ENCODE measurements at places on chromosomes 5 and 9. TPM values are rescaled to one million over a fixed set of nuclear protein-coding genes. Genes with fewer than 3 reads are reported as not detected.

- no peaks in the 10 kb centered on the region for H3K36me3 ChIP-seq
- peaks cover 4% of the 10 kb centered on the region for H3K27me3 ChIP-seq
- DNase-seq, result no peak
- H3K4me3 ChIP-seq, result no peak overlapping the region
These were observed 88.9 kb downstream of the LIFR start for GRCh38 chr5:38467353-38468040.

GRCh38 chr5:156799171-156799570 is 50.9 kb upstream of the PPP1R2B start:
- H3K4me1 ChIP-seq, result no peaks in the 10 kb centered on the region
- no peak overlapping the region for H3K4me3 ChIP-seq
- H3K27ac ChIP-seq, result no peak overlapping the region

GRCh38 chr9:93207326-93207814 is 23.4 kb downstream of the WNK2 start:
- H3K36me3 ChIP-seq, result no peaks in the 10 kb centered on the region
- H3K27ac ChIP-seq, result no peak overlapping the region
- H3K4me3 ChIP-seq, result no peak overlapping the region
- no peaks in the 10 kb centered on the region for H3K27me3 ChIP-seq

GRCh38 chr9:23774266-23774665 is 51.8 kb downstream of the ELAVL2 start:
- no peak overlapping the region for H3K4me3 ChIP-seq
- no peak for DNase-seq
- H3K36me3 ChIP-seq, result no peaks in the 10 kb centered on the region
- H3K4me1 ChIP-seq, result no peaks in the 10 kb centered on the region

- H3K27ac ChIP-seq, result no peak overlapping the region
- DNase-seq, result no peak
- no peaks in the 10 kb centered on the region for H3K4me1 ChIP-seq
These were observed 19.6 kb downstream of the PRUNE2 start for GRCh38 chr9:76886318-76886717.

Gene PCDHGB2
- total RNA-seq, result 0.33 TPM

DNA sequence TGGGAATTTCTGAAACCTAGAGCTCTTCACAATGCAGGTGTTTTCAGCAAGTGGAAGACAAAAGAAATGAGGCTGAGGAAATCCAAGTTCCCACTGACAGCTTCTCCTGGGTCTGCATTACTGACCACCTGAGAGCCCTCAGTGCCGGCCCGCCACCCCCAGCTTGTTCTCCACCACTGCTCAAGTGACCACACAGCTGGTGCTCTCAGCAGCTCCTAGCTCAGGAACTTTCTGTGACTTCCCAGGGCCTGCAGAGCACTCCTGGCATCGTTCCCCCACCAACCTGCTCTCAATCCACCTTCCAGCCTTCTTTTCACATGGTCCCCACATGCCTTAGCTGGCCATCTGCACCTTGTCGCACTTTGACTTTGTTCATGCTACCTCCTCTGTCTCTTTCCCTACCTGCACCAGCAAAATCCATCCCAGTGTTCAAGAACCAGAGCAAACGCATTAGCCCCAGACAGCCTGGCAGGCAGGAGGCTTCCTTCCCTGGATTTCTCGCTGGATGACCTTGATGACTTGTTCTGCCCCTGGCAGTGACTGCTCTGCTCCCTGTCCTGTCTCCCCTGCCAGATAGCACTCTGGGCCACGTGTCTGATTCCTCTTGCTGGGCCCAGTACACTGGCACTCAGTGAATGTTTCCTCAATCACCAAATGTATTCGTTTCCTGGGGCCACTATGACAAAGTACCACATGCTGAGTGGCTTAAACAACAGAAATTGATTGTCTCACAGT is 35.1 kb upstream of the NANS start:
- no peak for DNase-seq
- peaks cover under 1% of the 10 kb centered on the region for H3K36me3 ChIP-seq
- H3K27me3 ChIP-seq, result no peaks in the 10 kb centered on the region

DNA sequence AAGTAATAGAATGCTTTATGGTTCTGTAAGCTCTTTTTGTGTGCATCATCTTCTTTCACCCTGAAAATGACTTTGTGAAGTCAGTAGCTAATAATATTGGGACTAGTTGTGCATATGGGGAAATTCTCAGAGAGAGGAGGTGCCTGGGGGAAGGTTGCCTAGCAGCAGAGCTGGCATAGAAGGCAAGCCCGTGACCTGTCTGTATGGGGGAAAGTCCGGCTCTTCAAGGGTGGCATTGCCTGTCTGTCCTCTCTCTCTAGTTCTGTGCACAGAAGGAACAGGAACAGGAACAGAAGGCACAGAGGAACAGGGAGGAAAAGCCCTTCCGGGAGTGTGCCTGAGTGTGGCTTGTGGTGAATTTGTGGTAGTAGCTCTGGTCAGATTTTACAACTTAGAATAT is 33.1 kb downstream of the SH3GL2 start:
- no peak overlapping the region for H3K27ac ChIP-seq
- no peaks in the 10 kb centered on the region for H3K36me3 ChIP-seq
- no peak overlapping the region for H3K4me3 ChIP-seq
- H3K27me3 ChIP-seq, result no peaks in the 10 kb centered on the region

DNA sequence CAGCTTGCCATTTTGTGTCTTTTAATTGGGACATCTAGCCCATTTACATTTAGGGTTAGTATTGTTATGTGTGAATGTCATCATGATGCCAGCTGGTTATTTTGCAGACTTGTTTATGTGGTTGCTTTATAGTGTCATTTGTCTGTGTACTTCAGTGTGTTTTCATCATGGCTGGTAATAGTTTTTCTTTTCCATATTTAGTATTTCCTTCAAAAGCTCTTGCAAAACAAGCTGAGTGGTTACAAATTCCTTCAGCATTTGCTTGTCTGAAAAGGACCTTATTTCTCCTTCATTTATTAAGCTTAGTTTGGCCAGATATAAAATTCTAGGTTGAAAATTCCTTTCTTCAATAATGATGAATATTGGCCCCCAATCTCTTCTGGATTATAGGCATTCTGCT is 28.5 kb upstream of the TNFSF15 start:
- H3K36me3 ChIP-seq, result no peaks in the 10 kb centered on the region
- no peak for DNase-seq
- no peak overlapping the region for H3K4me3 ChIP-seq
- no peaks in the 10 kb centered on the region for H3K4me1 ChIP-seq
- no peak overlapping the region for H3K27ac ChIP-seq

DNA sequence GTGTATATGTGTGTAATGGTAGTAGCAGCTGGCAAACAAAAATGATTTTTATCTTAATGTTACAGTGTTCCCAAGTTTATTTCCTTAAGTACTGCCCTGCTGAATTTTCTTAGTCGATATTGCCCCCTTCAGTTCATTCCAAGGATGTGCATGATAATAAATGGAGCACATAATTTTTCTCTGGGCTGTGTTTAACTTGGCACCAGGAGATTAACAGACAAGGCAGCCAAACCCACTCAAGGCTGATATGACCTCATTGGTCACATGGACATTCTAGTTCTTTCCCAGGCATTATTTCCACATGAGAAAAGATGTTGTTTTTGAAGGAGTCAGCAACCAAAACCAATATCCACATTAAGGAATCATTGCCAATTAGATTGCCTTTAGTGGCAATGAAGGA is 61.8 kb downstream of the COX7C start:
- no peak overlapping the region for H3K27ac ChIP-seq
- no peak for DNase-seq
- H3K4me1 ChIP-seq, result no peaks in the 10 kb centered on the region
- no peaks in the 10 kb centered on the region for H3K36me3 ChIP-seq

DNA sequence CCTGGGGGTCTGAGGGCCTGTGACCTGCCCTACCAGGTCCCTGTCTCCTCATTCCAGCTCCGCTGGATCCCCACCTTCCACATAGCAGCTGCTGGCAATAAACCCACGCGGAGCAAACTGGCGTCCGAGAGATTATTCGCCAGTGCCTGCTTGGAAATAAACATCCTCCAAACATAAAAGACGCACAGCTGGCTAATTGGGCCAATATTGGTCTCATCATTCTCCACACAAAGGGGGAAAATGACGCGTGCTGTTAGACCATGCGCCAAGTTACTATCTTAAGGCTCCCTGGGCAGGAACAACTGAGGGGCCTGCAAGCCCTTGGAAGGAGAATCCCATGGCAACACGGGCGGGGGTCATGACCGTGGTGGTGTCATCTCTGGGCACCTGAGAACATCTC is 73.3 kb upstream of the SARDH start:
- no peak for DNase-seq
- H3K4me1 ChIP-seq, result no peaks in the 10 kb centered on the region
- no peak overlapping the region for H3K4me3 ChIP-seq
- no peaks in the 10 kb centered on the region for H3K27me3 ChIP-seq
- no peak overlapping the region for H3K27ac ChIP-seq

Data from CD8-positive, alpha-beta memory T cell (primary cell).